Cardiac muscle cell (in vitro differentiated cells and primary cell): ENCODE measurements at places on chromosomes 3 and 15. TPM values are rescaled to one million over a fixed set of nuclear protein-coding genes. Genes with fewer than 3 reads are reported as not detected.

DNA sequence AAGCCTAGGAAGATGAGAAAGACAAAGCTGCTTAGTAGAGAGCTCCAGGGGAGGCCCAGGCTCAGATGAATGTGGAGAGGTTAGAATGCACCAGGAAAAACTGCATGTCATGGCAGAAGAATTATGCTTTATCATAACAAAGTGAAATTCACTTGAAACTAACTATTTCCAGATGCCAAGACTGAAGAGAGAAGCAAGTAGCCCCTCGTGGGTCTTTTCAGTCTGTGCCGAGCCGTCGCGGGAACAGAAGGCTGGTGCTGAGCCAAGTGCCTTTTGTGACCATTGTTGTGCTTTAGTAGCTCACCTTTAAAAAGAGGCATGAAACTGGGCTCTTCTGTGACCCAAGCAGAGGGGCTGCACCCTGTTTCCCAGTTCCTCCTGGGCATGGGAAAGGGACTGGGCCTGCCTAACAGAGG, 73.2 kb downstream of the CHDH start:
- no peak for DNase-seq

DNA sequence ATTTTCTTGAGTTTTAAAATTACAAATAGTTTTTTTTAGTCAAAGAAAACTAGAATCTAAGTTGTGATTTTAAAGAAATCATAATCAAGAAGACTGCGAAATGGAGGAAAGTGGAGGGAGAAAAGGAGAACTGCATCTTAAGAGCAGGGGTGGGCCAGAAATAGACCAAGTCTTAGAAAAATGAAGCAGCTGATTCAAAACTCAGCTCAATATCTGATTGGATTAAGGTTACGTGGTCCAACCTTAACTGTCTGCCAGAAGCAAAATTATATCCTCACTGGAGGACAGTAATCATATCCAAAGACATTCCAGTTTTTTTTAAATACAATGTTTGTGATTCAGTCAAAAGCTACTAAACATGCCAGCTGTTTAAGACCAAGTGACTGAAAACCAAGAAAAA, 41.4 kb downstream of the CHSY1 start:
- no peak for DNase-seq

GRCh38 chr3:140545756-140546155, 132.1 kb upstream of the TRIM42 start:
- no peak for DNase-seq

DNA sequence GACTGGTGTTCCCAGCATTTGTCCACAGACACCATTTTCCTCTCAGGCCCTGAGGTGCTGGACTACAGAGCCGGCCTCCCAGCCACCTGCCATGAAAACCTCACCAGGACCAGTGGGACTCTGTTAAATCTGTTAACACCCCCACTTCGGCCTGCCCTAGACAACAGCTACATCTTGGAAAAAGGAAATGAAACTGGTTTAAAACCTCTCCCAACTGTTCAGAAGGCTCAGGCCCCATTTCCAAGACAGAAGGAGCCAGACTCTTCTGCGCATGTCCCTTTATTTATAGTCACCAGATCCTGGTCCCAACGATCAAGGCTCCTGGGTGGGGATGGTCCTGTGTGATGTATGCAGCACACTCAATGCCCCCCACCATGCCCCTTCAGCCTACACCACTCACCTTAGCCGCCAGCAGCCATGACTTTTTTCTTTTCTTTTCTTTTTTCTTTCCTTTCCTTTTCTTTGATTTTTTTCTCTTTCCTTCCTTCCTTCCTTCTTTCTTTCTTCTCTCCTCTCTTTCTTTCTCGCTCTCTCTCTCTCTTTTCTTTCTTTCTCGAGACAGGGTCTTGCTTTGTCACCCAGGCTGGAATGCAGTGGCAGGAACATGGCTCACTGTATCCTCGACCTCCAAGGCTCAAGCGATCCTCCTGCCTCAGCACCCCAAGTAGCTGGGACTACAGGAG, 25.5 kb upstream of the FLNB start:
- DNase-seq = no peak

GRCh38 chr3:44109771-44110361, 131.8 kb upstream of the TOPAZ1 start:
- no peak for DNase-seq

GRCh38 chr3:111538111-111538510, 3.9 kb upstream of the CD96 start:
- DNase-seq = no peak

- no peak for DNase-seq
Observed at GRCh38 chr15:72958634-72959033, 93.6 kb upstream of the NEO1 start.

- no peak for DNase-seq
Observed at GRCh38 chr3:58612830-58613229, 35.6 kb upstream of the FAM107A start.

TM4SF1 gene
- total RNA-seq = 0.80 and 3.1 TPM in 2 replicates

DNA sequence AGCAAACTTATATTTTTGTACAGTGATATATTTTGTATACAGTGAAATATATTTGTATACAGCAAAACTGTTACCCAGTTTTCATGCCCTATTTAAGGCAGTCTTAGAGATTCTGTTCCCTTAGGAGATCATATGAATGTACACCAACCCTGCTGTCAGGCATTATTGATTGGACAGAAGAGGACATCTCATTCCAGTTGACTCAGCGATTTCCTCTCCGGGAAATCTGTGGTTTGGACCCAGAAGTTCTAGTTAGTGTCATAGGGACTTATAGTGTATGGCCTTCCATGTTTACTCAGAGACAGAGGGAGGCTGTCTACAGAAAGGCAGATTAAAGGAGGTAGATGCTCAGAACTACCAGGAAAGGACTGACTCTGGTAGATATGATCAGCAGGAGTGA, 318.8 kb upstream of the KCNMB2 start:
- DNase-seq = no peak

PPARG gene
- total RNA-seq = 0.32 and 0.45 TPM in 2 replicates

GRCh38 chr3:94735354-94735753, 672.5 kb downstream of the NSUN3 start:
- no peak for DNase-seq

DNA sequence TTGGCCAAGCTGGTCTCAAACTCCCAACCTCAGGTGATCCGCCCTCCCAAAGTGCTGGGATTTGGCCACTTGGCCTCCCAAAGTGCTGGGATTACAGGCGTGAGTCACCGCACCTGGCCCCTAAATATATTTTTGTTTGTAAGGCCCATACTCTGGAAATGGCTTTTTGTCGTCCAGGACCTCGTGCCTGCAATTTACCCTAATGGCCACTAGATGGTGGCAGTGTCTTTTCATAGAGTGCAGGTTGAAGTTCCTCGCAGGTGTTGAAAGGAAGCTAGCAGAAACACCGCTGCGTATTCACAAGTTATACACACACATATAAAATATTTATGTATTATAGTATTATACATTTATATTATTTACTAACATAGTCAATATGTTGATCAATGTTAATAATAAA, 97.2 kb downstream of the LRTM1 start:
- peak; percentile 6 for DNase-seq

GRCh38 chr15:51168700-51169099, 74.0 kb upstream of the TNFAIP8L3 start:
- no peak for DNase-seq

DNA sequence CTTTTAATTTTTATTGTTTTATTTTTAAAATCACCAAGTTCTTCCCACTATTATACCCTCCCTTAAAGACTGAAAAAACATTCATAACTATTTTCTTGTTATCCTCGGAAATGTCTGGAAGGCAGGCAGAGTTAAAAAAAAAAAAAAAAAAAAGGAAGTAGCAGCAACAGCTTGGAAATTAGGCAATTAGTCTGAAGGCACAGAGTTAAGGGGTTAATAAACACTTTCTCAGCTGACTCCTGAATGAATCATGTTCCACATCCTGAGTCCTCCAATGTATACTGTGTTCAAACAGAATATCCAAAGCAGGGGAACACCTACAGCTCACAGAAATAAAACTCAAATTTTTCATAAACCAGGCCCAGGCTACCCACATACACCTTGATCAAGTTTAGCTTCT, 5.8 kb downstream of the HEXA start:
- no peak for DNase-seq

CLRN1 gene
- total RNA-seq = not detected in 2 replicates

GRCh38 chr3:22141769-22142168, 390.8 kb upstream of the ZNF385D start:
- no peak for DNase-seq

FAM3D gene
- 1.5 TPM in 1 of 2 replicates, not detected in the other for total RNA-seq

GRCh38 chr15:73361337-73361736, 7.4 kb downstream of the HCN4 start:
- no peak for DNase-seq

PIF1 gene
- 3.5 and 70.9 TPM in 2 replicates for total RNA-seq

- DNase-seq = peak; percentile 18
Observed at GRCh38 chr3:178455226-178455625, 81.0 kb upstream of the KCNMB2 start.

DNA sequence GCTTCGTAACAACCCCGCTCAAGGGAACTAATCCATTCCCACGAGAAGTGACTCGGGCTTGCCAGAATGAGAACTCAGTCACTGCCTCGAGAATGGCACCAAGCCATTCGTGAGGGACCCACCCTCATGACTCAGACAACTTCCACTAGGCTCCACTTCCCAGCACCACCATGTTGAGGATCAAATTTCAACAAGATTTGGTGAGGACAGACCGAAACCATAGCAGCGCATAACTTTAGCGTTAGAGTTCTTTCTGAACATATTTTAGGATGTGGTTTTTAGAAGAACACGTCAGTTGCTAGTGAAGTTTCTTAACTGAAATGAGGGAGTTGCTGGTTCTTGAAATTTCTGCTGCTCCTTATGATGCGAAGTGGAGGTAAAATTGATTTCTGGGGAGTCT, 13.5 kb downstream of the PTPRG start:
- DNase-seq = peak; percentile 97

GRCh38 chr3:5019411-5020241, 40.4 kb downstream of the BHLHE40 start:
- no peak for DNase-seq

GRCh38 chr3:119781330-119782198, at the start of gene NR1I2:
TSS of gene NR1I2 (plus strand) at chr3:119782101.
- no peak for DNase-seq

ARL6 gene
- 4.3 and 6.0 TPM in 2 replicates for total RNA-seq

GRCh38 chr15:100095541-100096247, 246.1 kb downstream of the ADAMTS17 start:
- DNase-seq = no peak

CPN2 gene
- 0.36 and 0.56 TPM in 2 replicates for total RNA-seq

KY gene
- 0.46 and 1.2 TPM in 2 replicates for total RNA-seq

B3GALNT1 gene
- total RNA-seq = 10.8 and 12.5 TPM in 2 replicates

GRCh38 chr3:12229146-12229851, 59.6 kb upstream of the PPARG start:
- no peak for DNase-seq

GRCh38 chr15:31379577-31379976, 52.9 kb downstream of the KLF13 start:
- DNase-seq = no peak
